ENCODE measurements at places on chromosomes 4 and X. TPM values are rescaled to one million over a fixed set of nuclear protein-coding genes. Genes with fewer than 3 reads are reported as not detected.

Gene RNF212
- total RNA-seq, result 4.4 TPM

Gene NXF2
- not detected for total RNA-seq

Gene IL13RA1
- 2.5 TPM for total RNA-seq

Gene STBD1
- 0.31 TPM for total RNA-seq

Gene GYPE
- total RNA-seq, result 0.63 TPM

Gene PLAC8
- total RNA-seq, result not detected

Data from parietal lobe (tissue), 2 donors.